ENCODE measurements at places on chromosomes 3 and 15.

DNA sequence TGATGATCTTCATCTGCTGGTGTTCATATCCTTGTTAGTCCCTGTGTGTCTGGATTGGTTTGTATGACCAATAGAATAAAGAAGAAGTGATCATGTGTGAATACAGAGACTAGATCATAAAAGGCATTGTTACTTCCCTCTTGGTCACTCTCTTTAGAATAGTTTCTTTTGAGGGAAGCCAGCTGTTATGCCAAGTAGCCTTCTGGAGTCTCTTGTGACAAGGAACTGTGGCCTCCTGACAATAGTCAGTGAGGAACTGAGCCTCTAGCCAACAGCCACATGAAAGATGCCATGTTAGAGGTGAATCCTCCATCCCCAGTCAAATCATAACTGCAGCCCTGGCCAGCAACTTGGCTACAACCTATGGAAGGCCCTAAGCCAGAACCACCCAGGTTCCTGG, 63.0 kb upstream of the SMAD3 start:
- no peak for DNase-seq

DNA sequence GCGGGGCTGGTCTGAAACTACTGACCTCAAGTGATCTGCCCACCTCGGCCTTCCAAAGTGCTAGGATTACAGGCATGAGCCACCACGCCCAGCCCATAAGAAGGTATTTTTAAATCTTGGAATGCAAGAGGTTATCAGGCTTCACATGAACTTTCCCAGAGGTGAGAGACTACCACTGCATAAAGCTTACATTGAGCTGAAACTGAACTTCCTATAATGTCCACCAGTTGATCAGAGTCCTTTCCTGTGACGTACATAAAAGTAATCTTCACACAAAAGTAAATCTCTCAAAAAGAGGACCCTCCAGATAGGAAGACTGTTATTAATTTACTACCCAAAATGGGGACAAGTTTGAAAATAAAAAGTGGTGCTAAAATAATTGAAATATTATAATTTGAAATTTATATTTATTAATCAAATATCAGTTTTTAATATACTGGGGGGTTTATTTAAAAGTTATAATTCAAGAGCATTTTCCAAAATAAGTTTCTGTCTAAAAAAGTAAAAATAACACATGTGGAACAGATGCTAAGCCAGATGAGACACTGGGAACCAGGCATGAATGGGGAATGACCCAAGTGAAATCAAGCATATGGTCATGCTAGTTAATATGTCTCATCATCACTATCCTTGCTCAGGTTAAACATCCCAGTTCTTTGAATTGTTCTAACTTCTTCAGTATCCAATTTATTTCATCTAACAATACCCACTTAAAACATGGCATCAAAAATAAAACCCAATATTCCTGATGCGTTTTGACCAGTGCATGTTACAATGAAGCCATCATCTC, 269.9 kb upstream of the UBE2E2 start:
- no peak for DNase-seq

- DNase-seq, result no peak
Observed at GRCh38 chr3:180250172-180250571, 213.4 kb upstream of the PEX5L start.

DNA sequence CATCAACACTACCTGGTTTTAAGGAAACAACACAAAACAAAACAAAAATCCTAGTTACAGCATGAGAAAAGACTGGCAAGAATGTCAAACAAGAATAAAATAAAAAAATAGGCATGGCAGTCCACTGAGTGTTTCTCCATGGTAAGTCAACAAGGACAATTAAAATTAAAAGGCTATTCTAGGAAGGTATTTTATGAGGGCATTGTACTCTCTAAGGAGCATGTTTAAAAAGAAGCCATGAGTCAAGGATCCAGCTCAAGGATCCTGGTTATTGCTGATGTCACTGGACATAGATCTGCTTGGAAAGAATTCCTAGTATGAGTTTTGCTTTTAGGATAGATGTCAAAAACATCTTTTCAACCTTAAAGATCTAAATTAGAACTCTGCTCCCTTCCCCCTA, 106.7 kb downstream of the MYO5A start:
- no peak for DNase-seq

- DNase-seq, result no peak
Observed at GRCh38 chr3:153631102-153631501, 469.1 kb downstream of the RAP2B start.

- no peak for DNase-seq
Observed at GRCh38 chr3:111999484-112000324, 982 bp downstream of the TAGLN3 start.

- no peak for DNase-seq
Observed at GRCh38 chr3:106403371-106404145, 534.7 kb upstream of the CBLB start.

GRCh38 chr3:181613813-181614212, 97.9 kb upstream of the SOX2 start:
- DNase-seq, result no peak

GRCh38 chr3:57288403-57288802, 4.1 kb downstream of the ASB14 start:
- DNase-seq, result no peak

DNA sequence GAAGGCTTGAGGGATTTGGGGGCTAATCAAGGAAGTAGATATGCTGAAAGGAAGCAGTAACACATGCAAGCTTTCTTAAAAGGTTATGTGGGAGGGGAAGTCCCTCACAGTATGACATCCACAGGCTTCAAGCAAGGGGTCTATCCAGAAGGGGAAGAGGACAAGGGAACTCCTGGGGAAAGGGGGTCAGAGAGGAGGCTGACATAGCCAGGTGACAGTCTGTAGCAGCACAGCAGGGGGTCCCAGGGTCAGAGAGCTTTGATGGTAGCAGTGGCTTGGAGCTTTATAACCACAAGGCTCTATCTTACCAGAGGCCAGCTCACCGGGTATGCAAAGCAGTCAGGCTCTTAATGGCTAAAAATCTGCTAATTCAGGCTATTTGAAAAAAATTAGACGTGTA, 150.6 kb upstream of the NSMCE3 start:
- no peak for DNase-seq

- DNase-seq, result peak; percentile 2
Observed at GRCh38 chr3:33877187-33877586, 78.8 kb downstream of the PDCD6IP start.

DNA sequence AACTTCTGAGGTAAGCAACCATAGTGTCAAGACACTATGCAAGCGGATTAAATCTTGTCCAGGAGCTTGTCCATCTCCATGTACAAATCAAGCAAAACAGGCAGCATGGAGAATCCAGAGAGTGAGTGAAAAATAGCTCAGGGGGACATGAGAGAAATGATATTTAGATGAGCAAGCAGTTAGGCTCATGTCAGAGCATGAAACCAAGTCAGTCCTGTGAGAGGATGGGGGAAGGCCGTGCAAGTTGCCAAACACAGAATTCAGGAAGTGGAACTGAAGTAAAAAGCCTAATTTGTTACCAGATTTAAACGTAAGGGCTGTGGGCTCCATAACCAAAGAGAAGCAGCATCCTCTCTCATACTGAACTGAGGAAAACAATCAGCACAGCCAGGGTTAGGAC, 995.9 kb downstream of the MCTP2 start:
- DNase-seq, result no peak
